ENCODE measurements at places on chromosomes 6 and 20. TPM values are rescaled to one million over a fixed set of nuclear protein-coding genes. Genes with fewer than 3 reads are reported as not detected.

- DNase-seq = no peak
Observed at GRCh38 chr6:5763407-5763806, 243.3 kb downstream of the NRN1 start.

DNA sequence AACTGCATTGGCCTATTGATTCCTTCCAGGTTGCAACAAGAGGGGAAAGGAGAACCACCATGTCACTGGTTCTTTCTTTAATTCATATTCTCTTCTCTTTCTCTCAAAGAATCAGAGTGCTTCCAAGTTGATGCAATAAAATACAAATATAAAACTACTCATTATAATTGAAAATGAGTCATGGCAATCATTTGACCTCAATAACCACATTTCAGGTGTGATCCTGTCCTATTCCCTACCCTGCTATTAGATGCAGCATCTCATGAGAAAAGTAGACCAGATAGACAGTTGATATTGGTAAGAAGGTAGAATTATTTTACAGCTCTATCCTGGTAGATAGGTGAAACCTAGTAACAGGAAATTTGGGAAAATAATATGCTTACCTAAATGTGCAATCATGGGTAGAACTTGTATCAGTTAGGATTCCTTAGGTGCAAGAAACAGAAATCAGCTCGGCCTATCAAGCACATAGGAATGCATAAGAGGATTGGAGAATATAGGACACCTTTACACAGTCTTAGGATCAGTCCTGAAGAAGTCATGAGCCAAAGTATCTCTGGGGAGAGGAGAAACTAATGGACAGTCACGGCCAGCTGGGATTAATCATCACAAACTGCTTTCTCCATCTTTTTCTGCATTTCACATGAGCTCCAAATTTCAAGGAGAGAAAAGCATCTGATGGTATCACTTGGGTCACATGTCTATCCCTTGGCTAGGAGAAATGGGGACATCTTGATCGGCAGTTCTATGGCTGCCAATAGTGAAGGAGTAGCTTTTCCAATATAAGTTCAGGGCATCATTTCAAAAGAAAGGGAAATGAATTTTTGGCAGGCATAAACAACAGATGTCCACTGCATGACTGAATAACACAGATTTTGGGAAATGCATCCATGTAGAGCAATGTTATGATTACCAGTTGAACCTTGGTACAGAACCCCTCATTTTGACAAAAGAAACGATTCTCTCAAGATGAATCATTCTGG, 19.3 kb upstream of the RNF146 start:
- no peak for DNase-seq

Gene CUTA
- polyA plus RNA-seq = 451 TPM

DNA sequence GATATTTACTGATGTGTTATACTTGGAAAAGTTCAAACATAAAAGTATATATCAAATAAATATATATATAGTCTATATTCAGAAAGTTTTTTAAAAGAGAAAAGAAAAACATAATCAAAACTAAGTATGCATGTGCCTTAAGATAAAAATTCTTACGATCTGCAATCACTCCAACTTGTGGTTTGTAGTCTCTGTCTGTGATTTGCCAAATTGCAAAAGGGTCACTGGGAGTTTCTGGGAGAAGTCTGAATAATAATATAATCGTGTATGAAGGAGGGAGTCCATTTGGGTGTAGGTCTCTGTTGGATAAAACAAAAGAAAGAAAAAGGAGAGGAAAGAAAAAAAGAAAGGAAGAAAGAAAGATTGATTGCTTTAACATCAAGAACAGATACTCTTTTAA, 92.4 kb downstream of the COL12A1 start:
- DNase-seq = no peak

GRCh38 chr6:115468272-115469005, 592.3 kb downstream of the FRK start:
- DNase-seq = no peak

Gene POM121L2
- not detected for polyA plus RNA-seq

GRCh38 chr6:125547381-125547780, 202.1 kb upstream of the HEY2 start:
- DNase-seq = no peak

Gene MDN1
- polyA plus RNA-seq = 8.6 TPM

- no peak for DNase-seq
Observed at GRCh38 chr6:135750081-135750480, 101.4 kb upstream of the PDE7B start.

All from CD8-positive, alpha-beta memory T cell (primary cell).